Muscle of arm (tissue), 14 donors: ENCODE measurements at places on chromosomes 2 and 18. TPM values are rescaled to one million over a fixed set of nuclear protein-coding genes. Genes with fewer than 3 reads are reported as not detected.

Gene MGAT4A
- polyA plus RNA-seq: 5.2 TPM

Gene IL37
- not detected for polyA plus RNA-seq

Gene PDE11A
- 1.3 TPM for polyA plus RNA-seq

Gene MDH1
- polyA plus RNA-seq: 383 TPM

DNA sequence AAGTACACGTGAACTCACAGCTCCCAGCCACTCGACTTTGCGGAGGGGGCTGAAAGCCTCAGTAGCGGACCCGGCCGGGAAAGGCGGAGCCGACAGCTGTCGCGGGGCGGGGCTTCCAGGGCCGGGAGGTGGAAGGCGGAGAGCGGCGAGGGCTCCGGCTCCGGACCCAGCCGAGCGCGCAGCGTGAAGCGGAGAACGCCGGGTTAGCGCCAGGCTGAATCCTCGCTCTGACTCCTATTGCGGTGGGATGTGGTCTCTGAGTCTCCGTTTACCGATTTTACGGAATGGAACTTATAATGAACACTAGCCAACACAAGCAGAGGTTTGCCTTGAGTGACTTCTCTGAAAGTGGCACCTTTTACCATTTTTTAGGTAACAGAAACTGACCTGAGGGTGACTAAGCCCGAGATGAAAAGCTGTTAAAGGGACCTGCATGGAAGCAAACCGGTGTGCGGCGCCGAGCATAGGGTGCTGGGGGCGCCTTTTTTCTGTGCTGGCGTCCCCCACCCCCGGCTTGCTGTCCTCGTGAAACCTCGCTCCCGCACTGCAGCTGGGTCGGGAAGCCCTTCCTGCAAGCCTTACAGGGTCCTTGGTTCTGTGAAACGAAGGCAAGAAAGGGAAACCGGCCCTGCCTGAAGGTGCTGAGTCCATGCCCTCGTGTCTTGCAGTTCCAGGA, 72.9 kb downstream of the EN1 start:
- peak; percentile 71 for DNase-seq

GRCh38 chr18:66646609-66647008, 42.7 kb upstream of the CDH19 start:
- no peak for DNase-seq

- no peak for DNase-seq
Observed at GRCh38 chr2:48116497-48116896, 210.2 kb upstream of the FBXO11 start.

- no peak for DNase-seq
Observed at GRCh38 chr2:172978063-172978383, 97.6 kb upstream of the MAP3K20 start.

DNA sequence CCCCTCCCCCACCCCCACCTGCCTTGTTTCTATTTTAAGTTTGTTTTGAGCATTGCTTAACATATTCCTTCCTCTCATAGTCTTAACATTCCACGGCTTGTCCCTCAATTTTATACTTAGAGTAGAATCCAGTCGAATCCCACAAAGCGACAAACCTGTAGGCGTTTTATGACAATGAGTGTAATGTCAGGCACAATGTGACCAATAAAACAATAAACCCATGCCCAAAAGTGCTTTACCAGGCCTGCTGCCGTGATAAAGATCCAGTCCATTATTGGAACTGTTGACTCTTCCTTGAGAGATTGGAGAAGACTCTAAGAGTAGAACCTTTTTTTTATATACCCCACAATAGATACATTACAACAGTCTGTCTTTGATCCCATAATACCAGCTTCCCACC, 6.2 kb upstream of the MRO start:
- no peak for DNase-seq

GRCh38 chr18:48138210-48138609, 207.8 kb upstream of the SMAD2 start:
- no peak for DNase-seq

DNA sequence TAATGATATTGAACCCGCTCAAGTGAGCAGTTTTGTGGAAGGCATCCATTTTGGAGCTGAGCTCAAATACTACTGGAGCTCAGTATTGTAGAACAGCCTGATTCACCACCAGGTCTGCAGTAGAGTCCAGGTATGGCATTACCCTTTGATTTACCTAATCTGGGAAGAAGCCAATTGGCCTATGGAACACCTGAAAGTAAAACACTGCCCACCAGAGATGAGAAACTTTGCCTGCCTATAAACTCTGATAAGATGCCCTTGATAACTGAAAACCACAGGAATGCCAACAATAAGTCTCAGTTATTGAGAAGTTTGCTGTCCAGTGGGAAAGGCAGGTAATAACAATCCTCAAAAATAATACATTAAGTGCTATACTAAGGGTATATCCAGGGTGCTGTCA, 25.5 kb upstream of the TDRD15 start:
- DNase-seq: no peak

DNA sequence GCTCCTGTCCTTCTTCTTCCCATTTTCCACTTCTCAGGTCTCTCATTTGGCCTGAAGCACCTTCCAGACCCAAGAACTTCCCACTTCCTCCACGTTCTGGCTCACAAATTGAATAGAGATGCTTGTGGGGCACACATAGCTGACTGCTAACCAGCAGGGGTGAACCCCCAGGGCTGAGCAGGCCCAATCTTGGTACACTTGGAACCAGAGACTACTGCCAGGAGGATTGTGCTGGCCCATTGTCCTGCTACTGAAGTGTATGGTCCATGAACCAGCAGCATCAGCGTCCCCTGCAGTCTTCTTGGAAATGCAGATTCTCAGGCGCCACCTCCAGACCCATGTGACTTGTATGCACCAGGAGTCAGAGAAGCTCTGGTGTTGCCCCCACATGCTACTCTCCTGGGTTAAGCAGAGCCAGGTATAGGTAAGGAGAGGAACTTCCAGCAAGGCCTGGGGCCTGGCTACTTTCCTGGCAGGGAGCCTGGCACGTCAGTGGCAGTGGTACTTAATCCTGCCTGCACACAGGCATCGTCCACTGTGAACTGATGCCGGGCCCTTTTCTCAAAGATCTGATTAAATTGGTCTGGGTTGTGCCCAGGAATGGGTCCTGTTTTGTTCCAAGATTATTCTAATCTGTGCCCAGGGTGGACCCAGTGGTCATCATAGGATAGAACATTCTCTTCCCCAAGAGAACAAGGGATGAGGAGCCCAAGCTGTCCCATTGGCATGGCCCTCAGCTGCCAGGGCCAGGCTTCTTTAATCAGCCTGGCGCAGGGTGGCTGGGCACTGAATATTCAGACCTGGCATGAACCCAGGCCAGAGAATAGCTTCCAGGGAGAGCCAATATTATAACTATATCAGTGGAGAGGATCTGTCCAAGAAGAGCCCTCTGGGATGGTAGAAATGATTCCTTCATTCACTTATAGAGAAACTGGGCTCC, 248.7 kb downstream of the SOX11 start:
- no peak for DNase-seq

DNA sequence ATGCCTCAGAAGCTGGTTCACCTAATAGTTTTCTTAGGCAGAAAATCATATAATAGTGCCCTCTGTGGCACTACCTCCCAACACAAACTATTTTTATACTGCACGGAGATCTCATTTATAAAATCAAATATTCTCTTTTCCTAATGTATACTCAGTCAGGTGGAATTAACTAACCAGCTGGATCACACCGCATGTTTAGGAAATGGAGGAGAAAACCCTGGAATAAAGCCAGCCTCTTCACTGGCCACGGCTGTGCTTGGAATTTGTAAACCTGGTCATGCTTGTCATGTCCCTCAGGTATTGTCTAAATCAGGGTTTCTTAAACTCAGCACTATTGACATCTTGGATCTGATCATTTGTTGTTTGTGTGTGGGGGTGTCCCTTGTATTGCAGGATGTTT, 85.6 kb downstream of the DOCK10 start:
- no peak for DNase-seq

GRCh38 chr2:66583881-66584280, 149.0 kb downstream of the MEIS1 start:
- DNase-seq: no peak

- DNase-seq: no peak
Observed at GRCh38 chr2:173238385-173238784, 116.3 kb upstream of the CDCA7 start.
